NCI-H1694 treated with DMSO at 0.1 percent for 48 hours (cell line): ENCODE measurements at places on chromosomes 6 and 20.

DNA sequence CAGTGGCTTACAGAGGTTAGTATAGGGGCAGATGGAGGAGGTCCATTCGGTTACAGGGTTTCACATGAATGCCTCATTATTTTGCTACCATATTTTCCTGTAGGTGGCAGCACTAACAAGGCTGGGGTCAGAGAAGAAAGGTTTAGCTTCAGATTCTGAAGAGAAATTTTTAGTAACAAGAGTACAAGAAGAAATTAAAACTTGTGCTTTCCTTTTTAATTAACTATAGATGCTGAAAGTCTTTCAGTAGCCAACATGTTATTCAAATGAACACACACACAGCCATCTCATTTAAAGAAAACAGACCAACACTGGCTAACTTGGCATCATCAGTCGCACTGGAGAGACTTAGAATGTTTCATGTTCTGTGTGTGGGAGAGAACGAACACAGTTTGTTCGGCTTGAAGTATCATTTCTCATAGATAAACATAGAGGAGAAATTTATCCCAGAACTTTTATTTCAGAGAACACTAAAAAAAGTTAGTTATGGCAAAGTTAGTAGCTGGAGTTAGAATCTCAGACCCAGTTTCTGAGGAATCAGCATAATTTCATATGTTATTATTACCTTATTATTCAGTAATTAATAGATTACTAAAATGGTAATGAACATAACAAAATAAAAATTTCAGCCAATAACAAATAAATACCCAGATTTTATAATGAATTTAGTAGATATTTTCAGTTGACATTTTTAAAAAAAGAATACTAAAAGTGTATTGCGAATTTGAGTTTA is 314.0 kb upstream of the RSPO3 start:
- DNase-seq: peak; percentile 64

- no peak for DNase-seq
These were observed 83.3 kb downstream of the SOD2 start for GRCh38 chr6:159609652-159610178.

GRCh38 chr6:145489583-145489982 is 245.7 kb downstream of the EPM2A start:
- DNase-seq: no peak

- no peak for DNase-seq
These were observed 447.7 kb downstream of the PHF3 start for GRCh38 chr6:64083261-64083660.

- DNase-seq: no peak
These were observed 85.3 kb upstream of the ZNF184 start for GRCh38 chr6:27558028-27558724.

DNA sequence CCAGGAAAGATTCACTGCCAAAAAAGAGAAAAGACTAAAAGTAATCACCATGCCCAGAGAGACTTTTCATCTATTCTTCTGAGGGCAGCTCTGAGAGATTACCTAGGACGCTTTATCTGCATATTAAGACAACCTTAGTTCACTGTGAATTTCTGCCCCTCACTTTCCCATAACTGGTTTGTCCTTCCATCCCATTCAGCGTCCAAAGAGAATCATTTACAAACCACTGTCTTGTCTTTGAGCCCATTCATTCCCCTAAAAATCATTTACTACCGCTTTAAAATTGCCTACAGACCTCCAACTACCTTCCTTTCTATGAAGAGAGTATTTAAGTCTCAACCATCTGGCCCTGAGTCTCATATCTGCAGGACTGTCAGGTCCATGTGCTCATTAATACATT is 149.0 kb downstream of the PDSS2 start:
- no peak for DNase-seq

GRCh38 chr6:136989571-136990241 is 55.1 kb downstream of the IL20RA start:
- DNase-seq: peak; percentile 37

- no peak for DNase-seq
These were observed 46.3 kb downstream of the SEC63 start for GRCh38 chr6:107911692-107912091.

DNA sequence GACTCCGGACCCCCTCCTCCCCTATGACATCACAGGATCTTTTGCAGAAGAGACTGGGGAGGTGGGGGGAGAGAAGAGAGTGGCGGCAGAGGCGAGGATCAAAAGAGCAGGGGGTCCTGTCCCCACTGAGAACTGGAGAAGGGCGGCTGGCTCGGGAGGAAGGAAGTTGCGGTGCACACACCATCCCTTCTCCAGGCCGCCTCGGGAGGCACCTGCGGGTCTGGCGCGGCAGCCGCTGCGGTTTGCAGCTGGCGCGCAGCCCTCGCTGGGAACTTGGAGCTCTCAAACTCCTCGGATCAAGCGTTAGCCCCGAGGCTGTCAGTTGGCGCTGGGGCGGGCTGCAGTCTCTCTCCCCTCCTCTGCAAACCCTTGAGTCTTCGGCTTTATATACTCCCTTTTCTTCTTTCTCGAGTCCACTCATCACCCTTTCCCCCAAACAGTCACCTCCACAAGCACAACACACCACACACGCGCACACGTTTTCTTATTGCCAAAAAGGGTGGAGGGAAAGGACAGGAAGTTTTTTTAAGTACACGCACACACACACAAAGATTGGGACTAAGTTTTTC is 180.7 kb downstream of the TBXT start:
- no peak for DNase-seq

- DNase-seq: no peak
These were observed 16.8 kb downstream of the SOX4 start for GRCh38 chr6:21610341-21610740.

- no peak for DNase-seq
These were observed 37.7 kb downstream of the FOXO3 start for GRCh38 chr6:108598305-108598863.

- no peak for DNase-seq
These were observed 10.4 kb downstream of the SRC start for GRCh38 chr20:37356387-37356786.

- no peak for DNase-seq
These were observed 134.0 kb downstream of the GRIK2 start for GRCh38 chr6:101527467-101527866.

DNA sequence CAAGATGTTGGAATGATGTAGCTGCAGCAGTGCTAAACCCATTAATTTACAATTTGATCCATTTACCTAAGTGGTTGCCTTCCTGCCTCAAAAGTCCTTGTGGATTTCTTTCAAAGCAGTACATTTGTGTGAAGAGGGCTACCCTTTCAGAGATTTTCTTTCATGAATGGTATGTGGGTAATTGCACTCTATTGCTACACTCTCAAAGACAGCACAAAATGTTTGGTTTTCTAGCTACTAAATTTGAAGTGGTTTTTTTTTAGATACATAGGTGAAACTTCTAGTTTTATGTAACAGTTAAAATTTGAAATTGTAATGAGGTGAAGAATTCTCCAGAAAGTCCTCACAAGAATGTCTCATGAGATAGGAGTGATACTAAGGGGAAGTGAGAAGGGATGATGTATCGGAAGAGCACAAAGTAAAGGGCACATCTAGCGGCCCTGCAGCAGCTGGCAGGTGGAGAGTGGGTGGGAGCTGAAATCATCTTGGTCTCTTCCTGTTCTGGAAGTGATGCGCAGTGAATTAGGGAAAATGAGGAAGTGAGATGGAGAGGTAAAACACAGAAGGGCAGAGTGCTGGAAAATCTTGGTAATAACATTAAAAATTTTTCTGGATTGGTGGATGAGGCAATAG is 236.8 kb upstream of the MAN1A1 start:
- no peak for DNase-seq

DNA sequence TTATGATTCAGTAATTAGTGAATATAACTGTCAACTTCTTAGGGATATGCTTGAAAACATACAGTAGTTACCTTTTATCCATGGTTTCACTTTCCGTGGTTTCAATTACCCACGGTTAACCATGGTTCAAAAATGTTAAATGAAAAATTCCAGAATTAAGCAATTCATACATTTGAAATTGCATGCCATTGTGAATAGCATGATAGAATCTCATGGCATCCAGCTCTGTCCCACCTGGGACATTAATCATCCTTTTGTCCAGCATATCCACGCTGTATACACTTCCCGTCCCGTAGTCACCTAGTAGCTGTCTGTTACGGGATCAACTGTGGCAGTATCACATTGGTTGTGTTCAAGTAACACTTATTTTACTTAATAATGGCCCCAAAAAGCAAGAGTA is 781.7 kb upstream of the CITED2 start:
- no peak for DNase-seq

- DNase-seq: peak; percentile 80
These were observed 10.0 kb downstream of the CITED2 start for GRCh38 chr6:139364302-139364981.

- DNase-seq: no peak
These were observed 33.3 kb downstream of the PDRG1 start for GRCh38 chr20:31918466-31919105.

- DNase-seq: no peak
These were observed 68.0 kb upstream of the QKI start for GRCh38 chr6:163346497-163346961.

DNA sequence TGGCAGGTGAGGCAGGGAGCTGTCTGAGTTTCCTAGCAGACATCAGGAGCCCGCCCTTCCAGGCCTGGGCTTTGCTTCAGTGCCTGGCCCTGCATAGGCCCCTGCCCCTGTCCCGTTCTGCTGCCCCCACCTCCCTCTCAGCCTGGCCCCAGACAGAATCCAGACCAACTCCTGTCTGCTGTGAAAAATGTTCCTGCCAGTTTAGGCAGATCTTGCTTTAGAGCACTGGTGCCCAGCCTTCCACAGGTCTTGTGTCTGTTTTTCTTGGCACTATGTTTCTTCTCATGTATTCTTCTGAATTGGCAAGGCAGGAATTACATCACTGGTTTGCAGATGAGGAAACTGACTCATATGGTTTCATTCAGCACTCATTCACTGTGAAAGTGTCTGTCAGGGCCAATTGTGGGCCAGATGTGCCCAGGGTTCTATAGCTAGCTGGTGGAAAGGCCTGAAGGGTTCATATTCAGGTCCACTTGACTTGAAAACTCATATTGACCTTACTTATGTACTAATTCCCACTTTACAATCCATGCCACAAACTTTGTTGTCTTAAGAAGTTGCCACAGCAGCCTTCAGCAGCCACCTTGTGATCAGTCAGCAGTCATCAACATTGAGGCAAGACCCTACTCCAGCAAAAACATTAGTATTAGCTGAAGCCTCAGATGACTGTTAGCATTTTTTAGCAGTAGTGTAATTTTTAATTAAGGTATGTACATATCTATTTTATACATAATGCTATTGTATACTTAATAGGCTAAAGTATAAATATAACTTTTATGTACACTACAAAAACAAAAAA is 40.5 kb downstream of the HLA-F start:
- DNase-seq: no peak

DNA sequence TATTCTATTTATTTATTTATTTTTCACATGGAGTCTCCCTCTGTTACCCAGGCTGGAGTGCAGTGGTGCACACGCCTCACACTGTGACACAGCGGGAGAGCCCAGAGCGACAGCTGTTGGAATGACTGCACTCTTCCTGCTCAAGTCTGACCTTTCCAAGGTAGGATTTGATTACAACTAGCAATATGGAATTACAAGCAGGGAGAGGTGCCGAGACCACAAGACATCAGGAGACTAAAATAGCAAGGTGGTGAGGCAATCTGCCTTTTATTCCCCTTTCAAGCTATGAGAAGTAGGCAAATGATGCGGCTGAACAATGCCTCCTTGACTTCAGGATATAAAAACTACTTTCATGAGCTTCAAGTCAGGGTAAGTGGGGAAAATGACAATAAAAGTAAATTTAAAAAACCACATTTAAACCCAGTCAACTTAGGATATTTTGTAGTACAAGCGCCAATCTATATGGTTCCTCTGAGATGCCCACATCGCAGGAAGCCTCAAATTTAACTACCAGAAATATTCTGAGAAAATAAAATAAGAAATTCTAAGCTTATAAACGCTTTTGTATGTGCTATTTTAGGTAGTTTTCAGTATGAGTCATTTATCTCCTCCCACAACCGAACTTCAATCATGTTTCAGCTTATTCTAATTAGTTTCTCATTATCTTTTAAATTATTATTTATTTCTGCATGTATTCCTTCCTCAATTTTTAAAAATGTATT is 146.9 kb upstream of the SGK1 start:
- peak; percentile 31 for DNase-seq

GRCh38 chr20:14955399-14955798 is 618.0 kb upstream of the FLRT3 start:
- no peak for DNase-seq

GRCh38 chr20:40767615-40767924 is 78.5 kb upstream of the MAFB start:
- no peak for DNase-seq

- DNase-seq: no peak
These were observed 86.2 kb downstream of the SPTLC3 start for GRCh38 chr20:13094976-13095375.

GRCh38 chr6:16136621-16137450 is 8.0 kb downstream of the MYLIP start:
- DNase-seq: no peak

- no peak for DNase-seq
These were observed 153.7 kb downstream of the MOXD1 start for GRCh38 chr6:132247381-132248159.

DNA sequence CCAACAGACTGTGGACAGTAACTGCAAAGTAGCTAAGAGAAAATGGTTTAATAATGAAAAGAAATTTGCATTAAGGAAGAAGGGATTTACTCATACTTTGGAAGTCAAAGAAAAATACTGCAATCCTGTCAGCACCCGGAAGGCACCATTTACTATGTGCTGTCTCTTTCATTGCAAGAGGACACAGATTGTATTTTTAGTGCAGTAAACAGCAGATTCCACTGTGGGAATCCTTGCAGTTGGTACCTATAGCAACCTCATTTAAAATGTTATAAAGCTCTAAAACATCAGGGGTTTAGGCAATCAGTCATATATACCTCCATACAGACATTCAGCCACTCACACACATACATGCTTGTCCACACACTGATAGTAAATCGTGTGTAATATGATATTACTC is 346.8 kb downstream of the PKHD1 start:
- DNase-seq: no peak

GRCh38 chr6:35282472-35282871 is 15.1 kb upstream of the DEF6 start:
- no peak for DNase-seq

- no peak for DNase-seq
These were observed 156.5 kb downstream of the BTBD3 start for GRCh38 chr20:12074111-12074655.

DNA sequence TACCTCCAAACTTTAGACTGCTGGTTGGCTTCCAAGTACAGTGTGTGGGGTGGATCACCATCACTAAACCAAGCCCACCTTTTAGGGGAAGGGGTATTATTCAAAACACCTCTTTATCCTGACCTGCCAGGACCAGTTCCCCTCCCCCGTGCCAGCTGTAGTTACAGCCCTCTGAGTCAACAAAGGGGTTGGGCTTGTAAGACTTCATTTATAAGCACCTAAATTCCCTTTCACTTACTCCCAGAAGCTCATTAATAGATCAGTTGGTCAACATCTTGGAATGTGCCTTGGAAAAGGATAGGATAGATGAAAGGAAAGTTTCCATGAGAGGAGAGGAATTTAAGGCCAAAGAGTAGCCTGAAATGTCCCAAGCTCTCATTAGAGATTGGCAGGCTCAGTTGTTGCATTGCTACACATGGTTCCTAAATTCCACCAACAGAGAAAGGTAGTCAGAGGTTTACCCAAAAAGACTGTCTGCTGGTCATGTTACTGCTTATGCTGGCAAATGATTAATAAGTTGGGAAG is 59.2 kb downstream of the TNFAIP3 start:
- no peak for DNase-seq
